ENCODE measurements at places on chromosomes 2 and 18.

GRCh38 chr2:176076796-176077195, 7.0 kb downstream of the EVX2 start:
- no peak for DNase-seq

DNA sequence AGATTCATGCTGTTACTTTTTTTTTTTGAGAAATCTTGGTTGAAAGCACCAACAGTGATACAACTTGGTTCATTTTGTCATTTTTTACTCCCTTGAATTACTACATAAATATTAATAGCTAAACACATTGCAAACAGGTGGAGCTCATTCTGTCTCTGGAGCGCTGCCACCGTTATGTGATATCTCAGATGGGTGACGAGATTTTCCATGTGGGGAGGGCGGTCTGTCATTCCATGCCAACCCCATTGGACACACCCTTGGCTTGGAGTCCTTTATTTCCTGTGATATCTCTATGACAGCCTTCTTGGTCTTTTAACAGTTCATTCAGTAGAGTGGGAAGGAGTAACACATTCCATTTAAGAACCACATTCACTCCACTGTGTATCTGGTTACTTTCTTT, 794.8 kb downstream of the SATB2 start:
- no peak for DNase-seq

- DNase-seq, result no peak
Measured at GRCh38 chr2:99150706-99151105, 4.0 kb downstream of the TSGA10 start.

DNA sequence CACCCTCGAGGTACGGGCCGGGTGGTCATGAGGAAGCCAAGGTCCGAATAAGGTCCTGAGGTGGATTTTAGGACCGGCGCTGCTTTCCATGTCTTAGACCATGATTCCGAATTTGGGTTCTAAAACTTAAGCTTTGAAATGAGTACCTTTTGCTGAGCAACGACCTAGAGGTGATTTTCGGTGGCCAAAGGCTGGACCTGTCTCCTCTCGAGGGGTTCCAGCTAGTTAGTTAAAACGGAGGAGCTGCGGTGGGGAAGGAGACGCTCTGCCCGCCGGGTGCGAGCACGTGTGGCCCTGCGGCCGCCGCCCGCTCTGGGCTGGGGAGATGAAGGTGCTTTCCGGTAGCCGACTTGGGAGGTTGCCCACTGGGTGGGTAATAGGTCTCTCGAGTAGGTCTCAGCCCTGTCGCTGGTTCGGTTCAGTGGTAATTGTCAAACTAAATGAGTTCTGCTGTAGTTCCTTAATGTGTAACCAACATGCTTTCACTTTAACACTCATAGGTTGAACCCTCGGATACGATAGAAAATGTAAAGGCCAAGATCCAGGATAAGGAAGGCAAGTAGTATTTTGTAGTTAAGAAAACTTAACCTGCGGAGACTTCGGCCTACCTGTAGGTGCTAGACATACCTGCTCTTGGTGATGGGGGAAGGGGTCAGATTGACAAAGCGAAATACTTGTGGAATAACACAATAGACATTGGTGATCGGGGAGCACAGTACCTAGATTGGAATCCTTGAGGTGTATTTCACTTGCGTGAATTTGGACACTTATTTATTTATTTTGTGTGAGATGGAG, 572 bp downstream of the RPS27A start:
- peak; percentile 54 for DNase-seq

DNA sequence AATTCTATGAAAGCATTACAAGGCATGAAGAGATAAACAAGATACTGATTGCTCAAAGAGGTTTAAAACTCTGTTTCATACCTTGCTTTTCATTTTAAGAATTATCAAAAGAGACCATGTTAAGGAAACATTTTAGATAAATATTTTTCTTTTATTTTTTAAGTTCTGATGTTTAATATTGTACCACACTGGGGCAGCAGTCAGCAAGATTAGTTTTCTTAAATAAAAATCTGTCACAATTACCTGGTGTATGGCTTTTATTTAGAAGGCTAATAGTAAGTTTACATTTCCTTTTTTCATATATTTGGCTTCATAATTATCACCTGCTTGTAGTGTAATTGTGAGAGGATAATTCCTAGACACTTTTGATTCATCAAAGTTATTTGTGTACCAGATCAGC, 46.4 kb downstream of the ZNF804A start:
- DNase-seq, result no peak

- no peak for DNase-seq
Measured at GRCh38 chr2:143471550-143471949, 342.3 kb downstream of the ARHGAP15 start.

DNA sequence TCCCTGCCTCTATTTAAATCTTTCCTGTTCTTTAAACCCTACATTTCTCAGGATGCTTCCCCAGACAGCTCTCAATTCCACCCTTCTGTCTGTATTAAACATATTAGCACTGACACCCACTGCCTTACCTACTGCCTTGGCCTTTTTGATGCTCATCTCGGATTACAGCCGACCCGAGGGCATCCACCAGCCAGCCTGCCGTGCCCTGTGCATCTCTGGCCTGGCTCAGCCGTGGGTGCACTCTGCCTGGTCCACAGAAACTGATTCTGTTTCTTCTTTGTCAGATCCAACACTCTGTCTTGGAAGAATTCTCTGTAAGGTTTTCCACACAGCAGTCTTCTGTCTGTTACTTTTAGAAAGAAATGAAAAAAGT, 27.2 kb downstream of the TANC1 start:
- DNase-seq, result no peak

GRCh38 chr2:176111846-176112374, 4.7 kb upstream of the HOXD10 start:
- no peak for DNase-seq

DNA sequence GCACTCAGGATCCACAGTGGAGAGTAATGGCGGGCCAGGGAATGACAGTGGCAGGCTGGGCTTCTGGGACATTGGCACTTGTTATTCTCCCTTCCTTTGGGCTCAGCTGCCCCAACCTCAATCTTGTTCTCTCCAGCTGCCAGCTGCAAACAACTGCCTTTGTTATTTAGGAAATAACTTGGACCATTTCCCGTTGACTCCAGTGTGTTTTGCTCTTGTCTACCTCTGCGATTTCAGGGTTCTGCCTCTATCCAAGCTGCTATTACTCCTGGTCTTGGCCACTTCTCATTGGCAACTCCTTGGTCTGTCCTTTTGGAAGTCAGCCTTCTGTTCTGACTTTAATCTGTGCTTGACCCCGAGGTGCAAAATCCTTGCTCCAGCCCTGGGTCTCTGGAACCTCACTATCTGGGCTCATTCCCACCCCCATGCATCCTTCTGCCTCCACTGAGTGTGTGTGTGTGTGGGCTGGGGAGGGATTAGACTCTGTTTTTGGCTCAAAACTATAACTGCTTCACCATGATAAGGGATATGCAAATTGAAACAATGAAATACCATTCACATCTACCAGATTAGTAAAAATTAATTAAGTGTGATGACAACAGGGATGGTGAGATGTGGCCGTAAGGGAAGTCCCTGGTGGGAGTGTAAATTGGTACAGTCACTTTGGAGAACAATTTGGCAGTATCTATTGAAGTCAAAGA, 134.1 kb upstream of the CXCR4 start:
- DNase-seq, result no peak

GRCh38 chr2:237652854-237653253, 25.5 kb downstream of the LRRFIP1 start:
- DNase-seq, result no peak

DNA sequence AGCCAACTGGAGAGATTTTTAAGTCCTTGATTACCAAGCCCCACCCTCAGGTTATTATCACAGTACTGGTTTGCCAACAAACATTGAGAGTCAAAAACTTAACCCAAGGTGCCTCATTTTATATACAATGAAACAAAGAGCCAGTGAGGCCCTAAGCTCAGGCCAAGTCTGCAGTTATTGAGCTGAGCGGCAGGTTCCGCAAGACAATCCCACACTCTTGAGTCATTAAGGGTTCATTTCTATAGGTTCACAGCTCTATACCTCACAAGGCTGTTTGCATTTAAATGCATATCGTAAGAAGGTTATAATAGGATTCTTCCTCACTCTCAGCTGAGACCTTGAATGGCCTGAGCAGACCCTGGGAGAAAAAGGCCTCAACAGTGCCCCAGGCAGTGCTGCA, 268.4 kb upstream of the RGPD4 start:
- no peak for DNase-seq

GRCh38 chr2:100935372-100935752, 66.7 kb upstream of the RPL31 start:
- DNase-seq, result no peak

- DNase-seq, result no peak
Measured at GRCh38 chr2:10196948-10197696, 74.6 kb downstream of the RRM2 start.

DNA sequence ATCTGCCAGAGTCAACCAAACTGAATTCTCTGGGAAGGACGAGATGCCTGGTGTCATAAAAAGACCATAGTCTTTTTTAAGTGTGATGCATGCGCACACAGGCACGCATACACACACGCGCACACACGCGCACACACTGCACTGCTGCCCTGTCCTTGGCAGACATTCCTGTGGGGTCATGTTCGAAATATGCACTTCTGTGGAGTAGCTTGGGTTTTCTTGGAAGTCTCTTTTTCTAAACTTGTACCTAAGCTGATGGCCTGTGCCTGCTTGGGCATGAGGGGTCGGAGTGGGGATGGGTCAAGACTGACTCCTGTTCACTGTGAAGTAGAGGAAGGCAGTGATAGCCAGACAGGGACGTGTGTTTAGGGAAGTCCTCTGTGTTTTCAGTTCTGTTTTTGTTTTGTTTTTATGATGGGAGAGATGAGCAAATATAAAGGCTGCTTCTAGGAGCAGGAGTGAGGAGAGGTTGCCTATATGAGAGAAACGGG, 4.0 kb upstream of the RMC1 start:
- peak; percentile 35 for DNase-seq

- DNase-seq, result no peak
Measured at GRCh38 chr2:114046373-114046772, 156.5 kb downstream of the ACTR3 start.

GRCh38 chr2:138602166-138602460, 100.5 kb downstream of the SPOPL start:
- no peak for DNase-seq

- no peak for DNase-seq
Measured at GRCh38 chr2:208033701-208034502, 8.6 kb upstream of the PLEKHM3 start.

DNA sequence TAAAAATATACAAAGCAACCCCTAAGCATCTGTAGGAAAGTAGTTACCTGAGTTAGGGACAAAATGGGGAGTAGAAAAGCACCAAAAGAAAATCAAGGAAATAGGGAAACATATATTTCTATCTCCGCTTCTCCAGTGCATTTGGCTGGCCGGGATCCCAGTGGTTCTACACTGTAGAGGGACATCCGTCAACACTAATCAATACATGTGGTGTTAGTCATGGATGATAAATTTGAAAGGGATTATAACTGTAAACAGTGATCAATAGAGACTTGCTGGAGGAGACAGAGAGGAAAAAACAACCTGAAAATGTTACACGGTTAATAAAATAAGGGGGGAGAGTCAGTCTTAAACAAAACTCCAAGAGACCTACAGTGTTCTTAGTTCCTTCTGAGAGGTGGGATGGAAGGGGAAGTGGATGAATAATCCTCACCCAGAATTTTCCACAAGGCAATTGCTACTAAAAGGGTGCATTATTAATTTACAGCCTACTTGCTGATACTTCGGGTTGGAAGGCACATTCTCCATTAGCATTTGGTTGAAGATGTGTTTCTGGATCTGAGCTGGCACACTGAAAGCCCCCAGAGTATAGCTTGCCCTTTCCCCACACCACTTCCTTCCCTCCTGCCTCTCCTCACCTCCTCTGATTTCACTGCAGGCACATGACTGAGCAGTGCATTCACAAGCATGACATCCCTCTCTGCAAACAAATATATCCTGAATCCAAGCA, 530.0 kb downstream of the BCL11A start:
- DNase-seq, result no peak

- DNase-seq, result no peak
Measured at GRCh38 chr18:76351961-76352581, 143.0 kb downstream of the ZNF516 start.

DNA sequence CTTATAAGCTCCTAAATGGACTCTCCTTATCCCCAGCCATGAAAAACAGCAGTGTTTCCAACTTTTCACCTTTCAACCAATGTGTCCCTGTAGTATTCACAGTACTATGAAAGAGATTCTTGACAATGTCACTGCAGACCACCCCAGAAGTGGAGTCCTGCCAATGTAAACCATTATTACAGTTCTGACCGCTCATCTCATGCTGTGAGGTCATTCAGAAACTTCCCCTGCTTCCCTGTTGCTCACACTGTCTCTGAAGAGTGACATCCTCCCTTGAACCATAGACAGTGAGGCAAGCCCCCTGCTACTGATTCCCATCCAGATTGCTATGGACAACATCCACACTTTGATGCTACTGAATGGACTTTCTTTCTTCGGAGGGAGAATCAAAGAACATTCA, 1523.7 kb upstream of the ACVR2A start:
- DNase-seq, result no peak
